ENCODE measurements at places on chromosomes 16 and 17. TPM values are rescaled to one million over a fixed set of nuclear protein-coding genes. Genes with fewer than 3 reads are reported as not detected.

DNA sequence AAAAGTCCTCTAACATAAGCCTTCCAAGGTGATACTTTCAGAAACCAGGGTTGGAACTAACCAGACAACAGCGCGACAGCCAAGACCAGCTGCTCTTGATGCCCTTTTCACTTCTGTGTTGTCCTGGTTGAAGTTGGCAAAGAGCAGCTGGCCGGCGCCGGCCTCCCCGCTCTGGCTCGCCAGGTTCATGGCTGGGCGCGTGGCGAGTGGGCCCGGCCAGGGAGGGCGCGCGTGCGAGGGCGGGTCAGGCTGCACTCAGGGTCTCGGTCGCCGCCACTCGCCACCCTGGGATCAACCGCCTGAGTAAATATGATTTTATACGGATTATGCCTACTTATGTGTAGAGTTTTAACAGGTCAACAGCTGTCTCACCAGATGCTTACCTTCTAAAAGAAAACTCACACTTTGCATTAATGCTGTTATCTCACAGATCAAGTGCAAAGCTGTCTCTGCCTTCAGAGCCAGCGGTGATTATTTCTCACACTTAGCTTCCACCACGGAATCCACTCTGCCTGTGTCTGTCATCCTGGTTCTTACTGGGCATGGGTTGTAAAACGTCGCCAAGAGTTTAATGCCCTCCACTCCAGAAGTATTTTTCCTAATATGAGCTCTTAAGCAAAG lies 13.5 kb downstream of the KCTD2 start:
- DNase-seq: no peak

DNA sequence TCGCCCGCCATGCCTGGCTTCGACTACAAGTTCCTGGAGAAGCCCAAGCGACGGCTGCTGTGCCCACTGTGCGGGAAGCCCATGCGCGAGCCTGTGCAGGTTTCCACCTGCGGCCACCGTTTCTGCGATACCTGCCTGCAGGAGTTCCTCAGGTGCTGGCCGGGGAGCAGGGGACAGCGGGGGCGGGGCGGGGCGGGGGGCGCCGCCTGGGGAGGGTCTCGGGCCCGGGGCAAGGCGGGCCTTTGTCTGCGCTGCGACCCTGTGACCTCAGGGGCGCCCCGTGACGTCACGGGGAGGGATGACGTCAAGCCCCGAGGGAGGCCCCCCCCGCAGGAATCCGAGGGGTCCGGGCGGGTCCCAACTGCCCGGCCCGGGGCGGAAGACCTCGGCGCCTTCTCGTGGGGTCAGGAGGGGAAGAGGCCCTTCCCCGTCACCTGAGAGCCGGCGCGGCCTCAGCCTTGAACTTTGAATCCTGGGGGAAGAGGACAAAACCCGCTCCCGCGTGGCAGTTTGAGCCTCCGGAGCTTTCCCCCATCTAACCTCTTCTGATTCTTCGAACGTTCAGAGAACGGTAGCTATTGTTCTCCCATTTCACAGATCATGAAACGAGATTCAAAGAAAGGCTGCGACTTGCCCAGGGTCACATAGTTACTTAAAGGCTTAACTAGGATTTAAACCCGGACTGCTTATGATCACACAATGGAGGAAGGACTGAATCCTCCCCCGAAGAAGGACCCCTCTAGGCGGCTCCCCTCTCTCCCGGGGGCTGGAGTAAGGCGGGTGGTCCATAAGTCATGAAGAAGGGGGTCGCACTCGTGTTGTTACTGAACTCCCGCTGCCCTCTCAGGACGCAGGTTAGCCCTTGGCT lies 527 bp downstream of the TRAF4 start:
- no peak for DNase-seq

- no peak for DNase-seq
These were observed 4.2 kb downstream of the CORO6 start for GRCh38 chr17:29618272-29619065.

DNA sequence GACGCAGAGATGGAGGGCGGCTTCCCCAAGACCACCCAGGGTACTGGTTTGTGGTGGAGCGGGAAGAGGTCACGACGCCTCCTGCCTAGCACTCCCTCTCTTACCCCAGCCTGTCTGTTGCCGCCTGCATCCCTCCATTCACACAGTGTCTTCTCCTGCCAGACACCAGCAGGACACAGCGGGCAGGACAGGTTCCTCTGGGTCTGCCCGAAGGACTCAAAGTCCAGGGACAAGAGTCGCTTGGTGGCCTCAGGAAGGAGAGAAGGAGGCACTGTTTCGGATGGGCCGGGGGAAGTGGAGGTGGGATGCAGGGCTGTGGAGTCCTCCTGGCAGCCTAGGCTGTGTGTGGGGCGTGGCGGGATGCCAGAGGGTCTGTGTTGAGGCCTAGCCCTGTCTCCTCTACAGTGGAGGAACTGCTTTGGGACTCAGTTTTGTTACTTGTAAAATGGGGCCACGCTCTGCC lies 19.6 kb upstream of the TNS4 start:
- no peak for DNase-seq

The TXNDC17 gene
- 89.4 TPM for total RNA-seq

The FBXW10 gene
- total RNA-seq: 1.1 TPM

Measured in ureter (tissue), 1 donor.